ENCODE measurements at places on chromosomes 5 and 9.

GRCh38 chr5:1387059-1387755 lies 42.3 kb upstream of the CLPTM1L start:
- DNase-seq, result no peak

GRCh38 chr9:127626752-127627493 lies 14.8 kb downstream of the STXBP1 start:
- DNase-seq, result no peak

DNA sequence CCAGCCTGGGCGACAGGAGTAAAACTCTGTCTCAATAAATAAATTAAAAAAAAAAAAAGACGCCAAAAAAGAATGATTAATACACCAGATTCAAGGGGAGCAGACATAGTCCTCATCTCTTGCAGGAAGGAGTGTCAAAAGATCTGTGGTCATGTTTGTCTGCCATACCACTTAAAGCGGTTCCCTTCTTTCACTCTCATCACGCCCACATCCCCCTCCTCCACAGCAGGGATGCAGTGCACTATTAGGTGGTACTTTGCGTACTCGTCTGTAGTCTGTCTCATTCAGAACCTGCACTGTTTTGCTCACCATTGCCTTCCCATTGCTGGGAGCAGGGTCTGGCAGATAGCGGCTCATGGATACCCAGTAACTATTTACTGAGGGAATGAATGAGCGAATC lies 11.2 kb downstream of the CDHR2 start:
- no peak for DNase-seq

GRCh38 chr5:174364676-174365075 lies 319.2 kb downstream of the NSG2 start:
- DNase-seq, result no peak

- no peak for DNase-seq
Measured at GRCh38 chr9:99069075-99069474, 35.8 kb upstream of the TGFBR1 start.

DNA sequence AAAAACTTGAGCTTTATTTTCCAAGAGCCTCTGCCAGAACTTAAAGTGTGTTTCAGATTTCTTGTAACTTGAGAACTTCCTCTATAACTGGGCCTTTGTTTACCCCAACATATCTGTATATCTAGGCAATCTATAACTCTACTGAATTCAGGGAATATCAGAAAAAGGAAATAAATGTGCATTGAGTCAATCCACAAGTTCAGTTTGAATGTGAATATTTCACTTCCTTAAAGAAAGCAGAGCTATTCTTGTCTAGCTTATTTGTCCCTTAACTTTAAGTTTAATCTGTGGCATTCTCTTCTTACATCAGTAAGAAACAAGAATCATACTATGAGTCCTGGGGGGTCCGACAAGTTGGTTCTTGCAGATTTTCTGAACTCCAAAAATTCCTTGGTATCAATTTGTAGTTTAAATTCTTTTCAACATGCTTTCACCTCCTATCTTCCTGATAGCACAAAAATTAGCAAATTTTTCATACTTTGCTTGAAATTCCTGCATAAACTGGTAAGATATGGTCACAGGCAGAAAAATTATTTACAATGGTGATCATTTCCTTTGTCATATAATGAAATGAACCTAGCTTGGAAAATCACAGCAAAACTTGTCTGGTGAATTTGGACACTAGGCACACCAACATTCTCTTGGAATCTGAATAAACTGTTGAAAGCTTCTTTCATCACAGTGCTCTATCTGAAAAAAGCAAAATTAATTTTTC lies 19.8 kb upstream of the ITGA1 start:
- no peak for DNase-seq

DNA sequence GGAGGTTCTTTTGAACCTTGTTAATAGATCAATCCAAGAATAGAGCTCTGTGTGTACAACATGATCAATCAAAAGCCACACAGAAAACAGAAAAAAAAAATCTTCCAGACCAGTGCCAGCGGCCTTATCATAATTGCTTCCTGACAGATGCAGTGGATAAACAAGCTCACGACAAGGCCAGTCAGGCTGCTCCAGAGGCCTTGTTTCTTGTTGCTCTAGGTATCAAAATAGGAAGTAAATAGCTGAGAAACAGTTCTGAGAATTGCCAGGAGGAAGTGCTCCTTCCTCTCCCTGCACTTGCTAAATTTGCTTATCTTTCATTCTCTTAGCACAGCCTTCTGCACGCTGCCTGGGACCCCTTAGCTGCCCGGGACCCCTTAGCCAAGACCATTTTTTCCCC lies 199.0 kb upstream of the TARS1 start:
- DNase-seq, result no peak

DNA sequence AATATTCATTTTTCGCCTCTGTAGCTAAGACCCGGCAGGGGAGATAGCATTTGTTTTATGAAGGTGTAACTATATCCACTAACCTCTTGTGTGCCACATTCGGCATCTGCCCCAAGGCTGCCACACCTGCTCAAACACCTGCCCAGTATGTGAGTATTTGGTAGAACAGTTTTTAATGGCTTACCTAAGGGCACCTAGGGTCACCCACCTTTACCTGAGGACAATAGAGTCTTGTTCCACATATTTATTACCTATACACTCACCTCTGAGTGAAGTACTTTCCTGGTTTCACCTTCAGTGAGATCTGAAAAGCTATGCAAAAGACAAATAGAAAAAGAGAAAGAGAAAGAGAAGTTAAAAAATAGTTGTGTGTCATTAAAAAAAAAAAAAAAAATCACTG lies 68.0 kb upstream of the PIP5K1B start:
- DNase-seq, result no peak

- DNase-seq, result no peak
Measured at GRCh38 chr9:78133751-78134150, 102.1 kb upstream of the CEP78 start.

- DNase-seq, result no peak
Measured at GRCh38 chr5:15995341-15996052, 184.1 kb downstream of the MARCHF11 start.

DNA sequence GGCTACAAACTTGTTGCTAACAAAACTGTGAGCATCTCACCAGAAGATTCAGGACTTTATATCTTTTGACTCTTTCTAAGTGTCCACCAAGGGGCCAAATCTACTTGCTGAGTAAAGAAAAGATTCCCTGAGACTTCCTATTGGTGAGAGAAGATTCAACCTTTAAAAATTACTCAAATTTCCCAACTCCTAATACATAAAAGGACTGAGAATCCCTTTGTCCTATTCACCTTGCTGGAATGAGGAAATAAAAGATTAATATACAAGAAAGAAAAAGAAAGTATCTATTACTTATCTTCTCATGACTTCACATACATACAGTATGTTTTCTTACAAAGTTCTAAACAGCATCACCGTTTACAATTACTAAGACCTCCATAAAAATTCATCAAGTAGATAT lies 47.9 kb upstream of the MYOT start:
- no peak for DNase-seq

- no peak for DNase-seq
Measured at GRCh38 chr9:123359546-123359945, 3.5 kb downstream of the CRB2 start.

DNA sequence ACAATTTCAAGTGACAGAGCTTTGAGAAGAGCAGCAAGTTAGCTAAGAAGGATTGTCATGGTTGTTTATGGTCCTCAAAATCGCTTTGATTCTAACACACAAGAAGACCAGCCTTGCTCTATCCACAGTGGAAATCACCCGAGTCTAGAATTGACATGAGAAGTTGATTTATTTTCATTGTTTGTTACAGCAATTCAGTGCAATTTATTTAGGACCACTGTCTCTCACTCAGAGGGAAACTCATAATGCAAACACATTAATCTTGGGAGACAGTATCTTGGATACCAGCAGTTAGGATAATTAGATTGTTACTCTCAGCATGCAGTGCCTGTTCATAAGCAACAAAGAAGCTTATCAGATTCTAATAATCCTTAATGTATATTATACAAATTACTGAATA lies 498.9 kb downstream of the NTRK2 start:
- DNase-seq, result no peak

- peak; percentile 35 for DNase-seq
Measured at GRCh38 chr9:27888661-27889295, 315.5 kb upstream of the C9orf72 start.

GRCh38 chr5:50697739-50698138 lies 31.3 kb downstream of the PARP8 start:
- no peak for DNase-seq

DNA sequence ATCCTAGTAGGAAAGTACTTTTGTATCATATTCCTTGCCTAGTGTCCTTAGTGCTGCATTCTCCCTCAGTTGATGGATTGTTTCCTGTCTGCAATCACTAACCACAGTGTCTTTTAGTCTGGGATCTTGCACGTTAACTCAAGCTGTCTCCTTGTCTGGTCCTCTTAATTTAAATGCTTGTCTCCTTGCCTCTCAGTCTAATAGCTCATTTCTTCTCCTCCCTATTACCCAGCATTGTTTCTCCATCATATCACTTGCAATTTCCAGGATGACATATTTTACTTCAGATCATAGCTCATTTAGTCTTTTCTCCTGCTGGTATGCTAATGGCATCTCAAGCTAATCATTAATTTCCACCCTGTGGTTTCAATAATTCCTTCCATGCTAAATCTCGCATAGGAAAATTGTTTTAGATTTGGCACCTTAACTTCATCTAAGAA lies 2052.0 kb upstream of the C9orf72 start:
- DNase-seq, result no peak

GRCh38 chr9:81108821-81109220 lies 580.5 kb downstream of the TLE1 start:
- DNase-seq, result no peak

GRCh38 chr5:73306078-73306719 lies 133.2 kb downstream of the TMEM174 start:
- DNase-seq, result no peak

GRCh38 chr9:93083592-93084470 lies 12.2 kb upstream of the CARD19 start:
- no peak for DNase-seq

DNA sequence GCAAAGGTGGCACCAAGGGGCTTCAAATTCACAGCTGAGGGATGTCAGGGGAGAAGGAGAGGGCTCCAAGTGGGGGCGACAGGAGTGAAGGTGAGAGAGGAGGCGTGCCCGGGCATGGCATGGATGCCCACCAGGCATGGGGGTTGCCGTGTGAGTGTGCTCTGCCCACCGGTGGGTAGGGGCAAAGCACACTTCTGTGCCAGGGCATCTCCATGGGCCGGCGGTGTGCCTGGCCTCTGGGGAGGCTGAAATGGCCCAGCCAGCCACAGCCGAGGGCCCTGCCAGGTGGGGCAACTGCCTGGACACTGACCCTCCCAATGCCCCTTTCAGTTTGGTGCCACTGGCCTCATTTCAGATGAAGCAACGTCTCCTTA lies 14.0 kb upstream of the RNU6ATAC start:
- DNase-seq, result no peak

DNA sequence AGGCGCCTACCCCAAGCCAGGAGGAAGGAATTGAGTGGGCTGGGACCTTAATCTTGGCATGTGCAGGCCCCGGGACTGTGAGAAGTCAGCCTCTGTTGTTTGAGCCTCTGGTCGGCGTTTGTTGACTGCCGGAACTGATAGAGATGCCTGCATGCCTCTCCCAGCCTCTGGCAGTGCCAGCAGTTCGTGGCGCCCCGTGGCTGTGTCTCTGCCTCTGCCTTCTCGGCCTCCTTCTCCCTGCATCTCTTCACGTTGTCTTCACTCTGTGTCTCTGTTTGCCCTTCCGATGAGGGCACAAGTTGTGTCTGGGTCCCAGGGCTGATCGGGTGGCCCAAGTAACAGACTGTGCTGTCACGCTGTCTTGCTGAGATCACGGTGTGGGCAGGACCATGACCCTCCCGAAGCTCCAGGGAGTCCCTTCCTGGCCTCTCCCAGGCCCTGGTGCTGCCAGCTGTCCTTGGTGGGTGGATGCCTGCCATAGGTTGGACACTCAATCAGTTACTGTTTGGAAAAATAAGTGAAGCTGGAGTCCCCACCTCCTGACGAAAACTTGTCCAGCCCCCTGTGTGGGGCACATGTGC lies 133.5 kb upstream of the LPCAT1 start:
- no peak for DNase-seq

Measured in stimulated activated CD4-positive, alpha-beta T cell treated with anti-CD3 and anti-CD28 coated beads, TNF-alpha, amount 100 ng/mL, for 1 hour (primary cell).